Stimulated activated CD8-positive, alpha-beta memory T cell treated with anti-CD3 and anti-CD28 coated beads, Interleukin-7, amount 100 ng/mL, for 1 hour (primary cell): ENCODE measurements at places on chromosomes 11 and 22.

GRCh38 chr11:72781063-72781312 lies 12.9 kb downstream of the STARD10 start:
- DNase-seq = no peak

DNA sequence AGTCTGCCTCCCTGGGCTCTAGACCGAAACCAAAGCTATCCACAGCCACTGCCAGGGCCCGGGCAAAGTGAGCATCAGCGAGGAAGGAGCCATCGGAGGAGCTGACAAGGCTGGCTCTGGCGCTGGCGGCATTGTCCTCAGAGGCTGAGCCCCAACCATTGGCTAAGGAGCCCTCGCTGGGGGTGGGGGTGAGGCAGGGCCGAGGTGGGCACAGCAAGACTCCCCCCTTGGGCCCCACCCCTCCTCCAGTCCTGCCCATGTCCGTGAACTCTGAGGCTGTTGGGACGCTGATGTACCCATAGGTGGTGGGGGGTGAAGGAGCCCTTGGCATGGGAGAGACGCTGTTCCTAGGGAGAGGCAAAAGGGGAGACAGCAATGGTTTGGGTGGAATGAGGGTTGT lies 11.2 kb downstream of the ROBO4 start:
- no peak for DNase-seq

DNA sequence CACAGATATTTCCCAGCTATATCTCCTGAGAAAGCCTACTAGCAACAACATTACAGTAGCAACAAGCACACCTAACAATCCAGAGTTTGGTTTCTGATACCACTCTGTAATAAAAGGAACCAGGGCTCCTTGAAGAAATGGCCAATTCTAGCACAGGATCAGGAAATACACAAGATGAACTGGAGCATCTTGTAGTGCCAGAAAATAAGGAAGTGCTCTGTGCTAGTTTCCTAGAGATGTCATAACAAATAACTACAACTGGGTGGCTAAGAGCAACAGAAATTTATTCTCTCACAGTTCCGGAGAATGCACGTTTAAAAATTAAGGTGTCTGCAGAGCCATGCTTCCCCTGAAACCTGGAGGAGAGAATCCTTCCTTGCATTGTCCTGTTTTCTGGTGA lies 217.8 kb downstream of the KIRREL3 start:
- DNase-seq = no peak

- DNase-seq = no peak
Observed at GRCh38 chr22:25816522-25817059, 74.6 kb downstream of the MYO18B start.

DNA sequence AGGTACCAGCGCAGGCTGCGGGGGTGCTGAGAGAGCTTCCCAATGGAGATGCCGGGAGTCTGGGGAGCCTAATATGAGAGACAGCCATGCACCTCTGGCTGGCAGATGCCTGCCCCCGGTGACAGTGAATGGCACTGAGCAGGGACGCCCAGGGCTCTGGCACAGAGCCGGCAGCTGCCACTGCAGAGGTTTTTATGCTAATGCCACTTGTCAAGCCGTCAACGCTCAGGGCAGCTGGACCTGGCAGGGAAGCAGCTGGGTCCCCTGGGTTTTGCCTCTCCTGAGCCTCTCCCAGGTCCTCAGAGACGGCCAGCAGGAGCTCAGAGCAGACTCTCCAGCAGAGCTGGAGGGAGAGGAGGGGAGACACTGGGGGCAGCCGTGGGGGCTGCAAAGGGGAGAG lies 573.6 kb downstream of the BUD13 start:
- no peak for DNase-seq

GRCh38 chr22:29944339-29944738 lies 61.4 kb downstream of the MTMR3 start:
- no peak for DNase-seq

GRCh38 chr22:30827646-30828045 lies 133.0 kb downstream of the OSBP2 start:
- no peak for DNase-seq

GRCh38 chr11:4865855-4866254 lies 15.8 kb upstream of the OR51T1 start:
- no peak for DNase-seq

GRCh38 chr11:13884158-13884799 lies 78.2 kb upstream of the SPON1 start:
- no peak for DNase-seq

DNA sequence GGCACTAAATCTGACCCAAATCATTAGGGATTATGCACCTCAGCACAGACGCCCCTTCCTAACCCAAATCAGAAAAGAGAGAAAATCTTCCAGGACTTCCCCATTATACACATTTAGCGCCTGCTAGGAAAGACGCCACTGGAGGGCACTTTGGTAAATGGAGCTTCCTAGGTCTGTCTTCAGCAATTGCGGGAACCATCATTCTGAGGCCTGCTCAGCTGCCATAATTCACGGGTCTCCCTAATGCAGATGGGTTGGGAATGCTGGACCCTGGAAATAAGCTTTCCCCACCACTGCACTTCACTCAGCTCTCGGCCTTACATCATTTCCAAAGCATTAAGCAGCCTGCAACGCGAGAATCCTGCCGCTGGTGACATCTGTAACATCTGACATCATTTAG lies 86.2 kb upstream of the OPCML start:
- DNase-seq = no peak

DNA sequence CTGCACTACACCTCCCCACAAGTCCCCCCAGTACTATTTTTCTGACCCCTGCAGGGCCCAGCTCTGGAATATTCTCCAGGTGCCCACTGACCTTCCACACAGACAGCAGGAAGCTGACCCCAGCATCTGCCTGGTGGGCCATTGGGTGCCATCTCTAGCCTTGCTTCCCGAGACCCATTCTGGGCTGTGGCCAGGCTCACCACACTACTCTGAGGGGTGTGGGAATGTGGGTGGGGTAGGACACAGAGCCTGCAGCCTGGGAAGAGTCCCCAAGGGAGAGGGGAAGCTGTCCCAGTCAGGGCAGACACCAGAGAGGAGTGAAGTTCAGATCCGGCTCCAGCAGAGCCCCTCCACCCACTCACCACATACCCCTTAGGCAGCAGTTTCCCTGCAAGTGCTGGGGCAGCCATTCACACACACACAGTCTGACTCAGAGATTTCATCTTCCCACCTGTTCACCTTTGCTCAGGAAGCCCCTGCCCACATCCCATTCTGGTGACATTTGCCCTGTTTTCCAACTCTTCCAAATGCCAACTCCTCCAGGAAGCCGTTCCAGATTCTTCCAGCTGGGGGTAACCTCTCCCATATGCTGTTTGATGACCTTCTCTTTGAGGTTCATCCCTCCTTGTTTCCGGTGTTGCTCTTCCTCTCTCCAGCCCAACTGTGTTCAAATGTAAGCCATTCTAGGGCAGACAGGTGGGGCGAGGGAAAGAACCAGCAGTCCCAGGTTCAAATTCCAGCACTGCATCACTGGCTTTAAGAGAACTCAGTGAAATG lies 1.9 kb downstream of the SLCO2B1 start:
- no peak for DNase-seq

DNA sequence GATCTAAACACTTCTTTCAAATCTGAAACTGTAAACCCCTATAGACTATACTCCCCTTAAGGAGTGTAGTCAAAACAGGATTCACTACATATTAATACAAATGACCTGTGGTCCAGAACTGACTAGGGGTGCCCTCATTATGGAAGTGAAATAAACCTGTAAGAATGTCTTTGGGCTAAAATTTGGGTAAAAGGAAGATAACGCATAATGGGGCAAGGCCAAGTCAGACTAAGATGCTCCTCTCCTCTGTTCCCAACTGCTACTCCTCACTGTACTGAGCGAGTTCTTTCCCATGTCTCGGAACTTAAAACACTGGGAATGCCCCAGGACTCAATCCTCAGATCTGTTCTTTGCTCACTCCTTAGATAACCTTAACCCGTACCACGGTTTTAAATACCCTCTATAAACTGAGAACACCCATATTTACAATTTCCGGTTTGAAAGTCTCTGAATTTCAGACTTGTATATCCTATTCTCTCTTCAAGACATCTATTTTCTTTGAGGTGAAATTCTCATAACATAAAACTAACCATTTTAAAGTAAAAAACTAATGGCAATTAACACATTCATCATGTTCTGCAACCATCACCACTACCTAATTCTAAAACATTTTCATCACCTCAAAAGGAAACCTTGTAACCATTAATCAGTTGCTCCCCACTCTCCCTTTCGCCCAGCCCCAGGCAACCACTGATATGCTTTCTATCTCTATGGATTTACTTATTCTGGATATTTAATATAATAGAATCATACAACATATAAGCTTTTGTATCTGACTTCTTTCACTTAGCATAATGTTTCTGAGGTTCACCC lies 4.0 kb downstream of the THAP12 start:
- no peak for DNase-seq

DNA sequence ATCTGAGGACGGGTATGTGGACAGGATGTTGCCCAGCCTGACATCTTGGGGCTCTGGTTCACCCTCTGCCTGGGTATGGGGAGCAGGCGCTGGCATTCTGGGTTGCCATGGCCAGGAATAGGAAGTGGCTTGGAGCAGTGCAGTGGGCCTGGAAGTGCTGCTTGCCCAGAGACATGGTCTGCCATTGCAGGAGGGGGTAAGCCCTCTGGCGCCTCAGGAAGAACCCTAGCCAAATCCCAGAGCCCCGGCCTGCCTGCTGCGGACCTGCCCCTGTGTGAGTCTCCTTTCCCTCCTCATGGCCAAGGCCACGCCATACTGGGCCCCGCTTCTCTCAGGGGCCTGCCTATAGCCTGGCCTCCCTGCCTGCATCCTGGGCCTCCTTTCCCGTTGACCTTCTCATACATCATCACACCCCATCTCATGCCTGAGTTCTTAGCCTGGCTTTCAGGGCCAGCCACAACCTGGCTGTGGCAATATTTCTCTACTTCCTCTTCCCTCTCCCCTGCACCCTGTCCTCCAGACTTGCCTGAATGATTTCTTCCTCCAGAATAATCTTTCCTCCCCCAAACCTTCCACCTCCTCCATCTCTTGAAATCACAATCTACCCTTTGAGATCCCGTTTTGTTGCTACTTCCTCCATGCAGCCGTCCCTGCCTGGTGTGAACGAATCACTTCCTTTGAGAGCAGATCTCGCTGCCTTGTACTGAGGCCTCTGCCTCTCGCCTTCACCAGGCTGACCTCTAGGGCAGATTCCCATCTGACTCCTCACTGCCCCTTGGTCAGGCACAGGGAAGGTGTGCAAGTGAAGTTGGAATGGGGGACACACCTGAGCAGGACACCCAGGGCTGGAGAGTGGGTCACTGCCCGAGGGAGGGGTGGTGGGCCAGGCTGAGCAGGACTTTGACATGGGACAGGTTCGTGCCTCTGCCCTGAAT lies 5.2 kb downstream of the CAPN5 start:
- DNase-seq = no peak

DNA sequence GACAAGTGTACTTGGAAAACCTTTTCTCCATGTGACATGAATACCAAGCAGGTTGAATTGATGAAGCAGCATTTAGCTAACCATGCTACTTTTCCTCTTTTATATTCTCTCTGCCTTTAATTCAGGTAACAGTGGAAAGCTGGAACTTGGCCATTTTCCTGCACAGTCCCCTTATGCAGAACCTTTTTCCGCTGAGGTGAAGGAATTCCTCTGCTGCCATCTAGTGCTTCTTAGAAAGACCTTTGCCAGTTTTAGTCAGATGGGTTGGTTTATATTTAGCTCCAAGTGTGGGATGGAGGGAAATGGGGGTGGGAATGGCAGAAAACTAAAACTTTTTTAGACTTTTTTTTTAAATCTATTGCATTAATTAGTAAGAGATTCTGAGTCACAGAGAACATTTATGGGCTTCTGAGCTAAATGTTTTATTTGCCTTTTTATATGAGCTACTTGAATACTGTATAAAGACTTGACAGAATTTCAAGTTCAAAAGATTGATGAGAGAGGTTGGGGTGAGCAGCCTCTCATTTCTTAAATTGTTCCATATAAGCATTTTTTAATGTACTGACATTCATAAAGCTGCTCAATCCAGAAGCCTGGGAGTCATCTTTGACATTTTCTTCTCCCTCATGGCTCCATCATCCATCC lies 153.9 kb upstream of the ZC3H12C start:
- DNase-seq = no peak

DNA sequence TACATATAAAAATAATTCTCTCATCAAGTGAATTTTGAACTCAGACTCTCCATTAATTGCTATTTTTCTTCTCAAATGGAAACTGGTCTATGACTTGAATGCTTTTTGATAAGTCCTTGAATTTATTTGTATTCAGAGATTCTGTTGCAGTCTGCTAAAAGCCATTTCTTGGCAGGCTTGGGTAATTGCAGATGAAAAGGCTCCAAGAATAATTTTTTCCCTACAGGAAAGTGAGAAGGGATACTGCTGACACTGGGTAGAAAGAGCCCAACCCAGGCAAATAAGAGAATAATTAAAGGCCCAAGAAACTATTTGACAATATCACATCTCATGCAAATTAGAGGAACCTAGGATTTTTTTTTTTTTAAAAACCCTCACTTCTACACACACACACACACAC lies 246.5 kb upstream of the DDI1 start:
- no peak for DNase-seq

- DNase-seq = no peak
Observed at GRCh38 chr11:57485217-57485990, 25.1 kb downstream of the RTN4RL2 start.

GRCh38 chr11:95218149-95218548 lies 12.9 kb downstream of the SESN3 start:
- no peak for DNase-seq

GRCh38 chr11:5737670-5738392 lies 1.6 kb downstream of the OR56B1 start:
- no peak for DNase-seq

- no peak for DNase-seq
Observed at GRCh38 chr11:32817181-32817851, 12.4 kb upstream of the PRRG4 start.

- DNase-seq = no peak
Observed at GRCh38 chr22:50714150-50714549, 23.9 kb upstream of the ACR start.

- DNase-seq = no peak
Observed at GRCh38 chr11:71148716-71149115, 103.7 kb downstream of the SHANK2 start.
